Forelimb muscle (tissue), 1 donor: ENCODE measurements at places on chromosomes 2 and 18. TPM values are rescaled to one million over a fixed set of nuclear protein-coding genes. Genes with fewer than 3 reads are reported as not detected.

ADD2 gene
- 1.8 TPM for polyA plus RNA-seq

MOGAT1 gene
- polyA plus RNA-seq, result not detected

PSME4 gene
- 38.3 TPM for polyA plus RNA-seq

RASGRP3 gene
- polyA plus RNA-seq, result 29.9 TPM

GRCh38 chr2:236545814-236546480 is 23.7 kb upstream of the ACKR3 start:
- no peak for DNase-seq
